ENCODE measurements at places on chromosomes 6 and 20.

GRCh38 chr6:149586149-149586548 is 20.0 kb downstream of the GINM1 start:
- no peak for DNase-seq

DNA sequence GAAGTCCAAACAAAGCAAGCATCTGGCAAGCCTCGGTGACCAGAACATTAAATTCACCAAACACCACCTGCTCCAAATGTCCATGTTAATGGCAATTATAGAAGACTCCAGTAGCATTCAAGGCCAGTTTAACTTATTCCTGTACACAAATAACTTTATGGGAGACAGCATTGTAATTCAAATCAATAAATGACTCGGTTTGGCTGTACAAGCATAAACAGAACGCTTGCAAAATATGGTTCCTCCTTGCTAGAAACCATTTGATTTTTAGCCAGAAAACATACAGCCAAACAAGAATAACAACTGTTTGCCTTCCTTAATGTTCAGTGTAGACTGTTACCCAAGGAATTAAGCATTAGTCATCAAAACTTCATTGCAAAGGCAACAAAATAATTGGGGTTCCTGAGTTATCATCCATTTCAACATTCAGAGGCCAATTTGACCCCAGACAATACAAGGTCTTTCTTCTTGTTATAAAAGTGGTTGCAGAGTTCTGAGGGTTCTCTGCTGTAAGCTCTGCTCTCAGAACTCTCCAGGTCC is 125.1 kb downstream of the BFSP1 start:
- DNase-seq = no peak

- no peak for DNase-seq
Measured at GRCh38 chr20:40797425-40797824, 108.4 kb upstream of the MAFB start.

- DNase-seq = no peak
Measured at GRCh38 chr6:30951907-30952469, 11.2 kb downstream of the MUCL3 start.

DNA sequence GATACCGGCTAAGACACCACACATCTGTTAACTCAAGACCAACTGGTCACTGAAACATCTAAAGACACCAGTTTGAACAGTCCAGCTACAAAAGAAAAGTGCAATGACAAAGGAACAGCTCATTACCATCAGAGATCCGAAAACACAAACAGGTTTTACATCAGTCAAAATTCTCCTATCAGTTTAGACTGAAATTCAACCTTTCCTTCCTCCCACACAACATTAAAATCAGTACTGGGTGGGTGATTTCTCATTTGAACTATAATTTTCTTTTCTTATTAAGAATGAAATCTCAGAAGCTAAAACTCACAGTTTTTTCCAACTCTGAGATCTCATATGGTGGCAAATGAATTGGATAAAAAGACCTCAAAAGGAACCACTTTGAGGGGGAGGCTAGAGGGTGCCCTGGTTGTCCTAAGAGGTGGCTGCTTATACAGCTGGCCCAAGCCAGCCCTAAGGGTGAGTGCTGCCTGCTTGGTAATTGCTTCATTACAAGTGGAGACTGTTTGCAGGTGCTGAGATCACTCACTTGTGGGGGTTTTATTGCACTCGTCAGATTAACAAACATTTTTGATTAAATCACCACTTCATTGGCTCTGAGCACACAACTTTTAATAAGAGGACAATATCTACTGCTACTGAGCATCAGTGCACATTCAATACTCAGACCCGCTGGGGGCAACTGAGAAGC is 4.3 kb downstream of the CCDC167 start:
- DNase-seq = no peak

DNA sequence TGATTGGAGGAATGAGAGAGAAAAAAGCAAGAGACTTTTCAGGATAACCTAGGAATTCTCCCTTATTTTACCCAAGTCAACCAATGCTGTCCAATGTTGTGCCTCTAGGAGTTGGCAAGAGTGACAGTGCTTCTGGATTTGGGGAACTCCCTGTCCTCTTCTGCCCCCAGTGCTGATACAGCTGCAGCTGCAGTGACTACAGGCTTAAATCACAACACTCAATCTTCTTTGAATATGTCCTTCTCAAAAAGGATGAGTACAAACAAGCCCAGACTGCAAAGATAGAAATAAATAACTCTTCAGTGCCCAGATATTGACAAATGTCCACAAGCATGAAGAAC is 141.0 kb upstream of the COL21A1 start:
- DNase-seq = no peak

DNA sequence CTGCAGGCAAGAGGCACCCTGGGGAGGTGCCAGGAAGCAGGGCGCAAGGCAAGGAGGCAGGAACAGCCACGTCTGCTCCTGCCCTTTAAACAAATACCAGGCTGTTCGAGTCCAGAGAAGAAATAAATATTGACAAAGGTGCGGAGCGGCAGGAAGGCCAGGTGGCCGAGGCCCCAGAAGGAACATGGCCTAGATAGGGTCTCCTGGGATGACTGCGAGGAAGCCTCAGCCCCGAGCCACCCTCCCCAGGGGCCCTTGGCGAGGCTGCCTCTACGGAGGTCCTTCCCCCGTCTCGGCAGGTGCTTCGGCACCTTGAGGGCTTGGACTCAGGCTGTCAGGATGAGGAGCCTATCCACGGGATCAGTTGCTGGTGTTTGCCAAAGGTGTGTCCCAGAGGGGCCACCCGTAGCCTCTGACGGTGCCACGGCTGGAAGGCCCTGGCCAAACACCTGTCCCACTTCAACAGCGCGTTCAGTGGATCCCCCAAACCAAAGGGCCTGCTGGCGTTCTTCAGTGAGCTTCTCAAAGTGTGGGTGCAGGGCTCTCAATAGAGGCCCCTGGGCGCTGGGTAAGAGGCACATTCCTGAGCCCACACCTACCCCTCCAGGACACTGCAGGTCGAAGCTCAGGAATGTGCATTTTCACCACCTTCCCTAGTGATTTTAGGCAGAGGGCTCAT is 39.8 kb downstream of the SNX5 start:
- DNase-seq = no peak

- no peak for DNase-seq
Measured at GRCh38 chr20:3606021-3606420, 57.2 kb downstream of the GFRA4 start.

DNA sequence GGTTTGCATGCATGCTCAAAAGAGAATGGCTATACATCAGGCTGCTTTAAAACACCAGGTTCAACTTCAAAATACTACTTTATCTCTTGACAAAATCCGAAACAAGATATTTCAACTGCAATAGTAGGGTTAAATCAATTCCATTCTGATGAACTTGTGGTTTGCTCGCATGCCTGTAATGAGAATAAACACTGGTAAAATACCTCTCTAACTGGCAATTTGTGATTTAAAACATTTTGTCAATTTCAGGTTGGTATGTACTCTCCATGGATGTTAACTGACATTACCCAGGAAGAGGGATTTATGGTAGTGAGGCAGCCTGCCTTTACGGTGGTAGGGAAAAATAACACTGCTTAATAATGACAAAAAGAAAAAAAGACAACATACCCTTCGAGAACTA is 74.4 kb downstream of the MBOAT1 start:
- no peak for DNase-seq

DNA sequence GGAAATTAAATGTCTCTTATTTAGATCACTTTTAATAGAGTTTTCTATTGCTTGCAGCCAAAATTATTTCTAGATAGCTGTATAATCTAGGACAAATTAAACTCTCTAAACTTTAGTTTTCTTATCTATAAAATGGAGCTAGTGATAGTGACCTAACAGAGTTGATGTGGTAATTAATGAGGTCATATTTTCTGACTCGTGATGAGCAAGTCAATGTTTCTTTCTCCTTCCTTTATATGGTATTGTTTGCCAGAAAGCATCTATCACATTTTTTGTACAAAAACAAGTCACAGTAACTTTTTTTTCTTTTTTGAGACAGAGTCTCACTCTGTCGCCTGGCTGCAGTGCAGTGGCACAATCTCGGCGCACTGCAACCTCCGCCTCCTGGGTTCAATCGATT is 267.7 kb downstream of the FARS2 start:
- DNase-seq = no peak

- no peak for DNase-seq
Measured at GRCh38 chr20:45229264-45230056, 8.3 kb downstream of the SEMG2 start.

DNA sequence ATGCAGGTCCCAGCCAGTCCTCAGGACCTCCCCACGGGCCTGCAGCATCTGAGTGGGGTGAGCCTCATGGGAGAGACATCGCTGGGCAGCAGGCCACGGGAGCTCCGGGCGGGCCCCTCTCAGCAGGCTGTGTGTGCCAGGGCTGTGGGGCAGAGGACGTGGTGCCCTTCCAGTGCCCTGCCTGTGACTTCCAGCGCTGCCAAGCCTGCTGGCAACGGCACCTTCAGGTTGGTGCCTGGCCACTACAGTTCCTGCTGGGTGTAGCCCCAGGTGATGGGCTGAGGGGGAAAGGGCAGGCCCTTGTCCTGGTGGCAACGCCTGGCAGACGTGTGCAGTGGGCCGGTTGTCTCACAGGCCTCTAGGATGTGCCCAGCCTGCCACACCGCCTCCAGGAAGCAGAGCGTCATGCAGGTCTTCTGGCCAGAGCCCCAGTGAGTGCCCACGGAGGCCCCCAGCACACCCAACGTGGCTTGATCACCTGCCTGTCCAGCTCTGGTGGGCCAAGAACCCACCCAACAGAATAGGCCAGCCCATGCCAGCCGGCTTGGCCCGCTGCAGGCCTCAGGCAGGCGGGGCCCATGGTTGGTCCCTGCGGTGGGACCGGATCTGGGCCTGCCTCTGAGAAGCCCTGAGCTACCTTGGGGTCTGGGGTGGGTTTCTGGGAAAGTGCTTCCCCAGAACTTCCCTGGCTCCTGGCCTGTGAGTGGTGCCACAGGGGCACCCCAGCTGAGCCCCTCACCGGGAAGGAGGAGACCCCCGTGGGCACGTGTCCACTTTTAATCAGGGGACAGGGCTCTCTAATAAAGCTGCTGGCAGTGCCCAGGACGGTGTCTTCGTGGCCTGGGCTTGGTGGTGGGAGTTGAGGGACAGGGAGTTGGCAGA is 787 bp upstream of the TNFRSF6B start:
- DNase-seq = no peak

DNA sequence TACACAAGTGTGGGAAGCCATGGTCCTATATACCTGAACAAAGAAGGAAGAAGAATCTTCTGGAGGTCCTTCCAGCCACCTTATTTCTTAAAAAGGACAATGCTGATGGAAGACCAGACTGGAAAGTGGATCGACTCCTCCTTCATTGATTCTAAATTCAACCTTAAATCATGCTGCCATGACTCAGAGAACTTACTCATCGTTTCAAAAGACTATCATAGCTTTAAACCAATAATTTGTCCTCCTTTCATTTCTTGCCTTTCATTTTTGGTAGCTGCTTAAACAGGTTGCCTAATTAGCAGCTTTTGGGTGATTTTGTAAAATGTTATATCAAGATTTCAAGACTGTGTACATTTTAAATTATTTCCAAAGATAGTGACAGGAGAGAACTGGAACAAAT is 60.8 kb downstream of the RTN4IP1 start:
- DNase-seq = no peak

- DNase-seq = no peak
Measured at GRCh38 chr20:835608-836045, 2.1 kb downstream of the FAM110A start.

DNA sequence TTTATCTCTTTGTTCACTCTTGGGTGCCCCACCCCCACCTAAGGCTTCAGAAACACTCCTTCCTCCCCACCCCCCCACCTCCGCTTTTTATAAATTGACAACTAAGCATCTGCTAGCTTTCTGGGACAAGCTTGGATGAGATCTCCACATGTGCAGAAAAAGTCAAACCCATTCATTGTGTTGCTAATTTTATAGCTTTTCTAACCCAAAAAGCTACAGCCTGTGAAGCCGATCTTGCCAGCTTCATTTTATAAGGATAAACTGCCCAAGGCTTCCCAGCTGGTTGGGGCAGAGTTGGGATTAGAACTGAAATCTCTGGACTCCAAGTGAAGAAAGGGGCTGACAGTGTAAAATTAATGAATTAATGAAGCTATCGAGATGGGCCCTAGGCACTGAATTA is 24.1 kb downstream of the BPIFB4 start:
- DNase-seq = no peak

DNA sequence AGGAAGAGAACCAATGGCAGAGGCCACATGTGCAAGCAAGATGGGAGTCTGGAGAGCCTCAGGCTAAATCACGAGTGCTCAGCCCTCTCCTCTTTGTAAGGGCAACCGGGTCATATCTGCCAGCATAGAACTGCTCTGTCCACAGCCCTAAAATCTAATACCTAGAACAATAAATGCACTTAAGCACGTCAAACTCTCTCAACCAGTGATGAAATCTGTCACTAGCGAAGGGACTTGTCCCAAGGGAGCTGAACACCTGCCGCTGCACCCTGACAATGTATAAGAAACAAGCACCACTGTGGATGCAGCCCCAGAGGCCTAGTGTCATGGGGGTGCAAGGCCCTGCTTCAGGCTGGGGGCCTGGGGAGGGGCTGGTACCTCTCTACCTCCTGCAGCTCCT is 82.5 kb downstream of the PRL start:
- no peak for DNase-seq

- no peak for DNase-seq
Measured at GRCh38 chr20:25745738-25746137, 49.1 kb upstream of the ZNF337 start.

DNA sequence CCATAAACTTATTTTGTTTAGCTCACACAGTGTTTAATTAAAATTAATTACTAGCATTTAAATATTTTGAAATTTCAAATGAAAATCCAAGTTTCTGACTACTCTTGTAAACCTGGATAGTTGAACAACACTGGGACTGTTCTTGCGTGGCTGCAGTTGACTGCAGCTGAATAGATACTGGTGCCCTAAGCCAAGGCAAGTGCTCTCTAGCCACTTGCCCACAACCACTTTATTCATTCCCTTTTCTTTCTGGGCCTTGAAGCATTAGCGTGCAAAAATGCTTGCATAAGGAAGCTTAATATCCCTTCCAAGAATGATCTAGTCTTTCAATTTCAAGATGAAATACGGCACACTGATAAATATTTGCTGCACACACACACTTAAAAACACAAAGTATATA is 676.0 kb upstream of the MARCKS start:
- no peak for DNase-seq

DNA sequence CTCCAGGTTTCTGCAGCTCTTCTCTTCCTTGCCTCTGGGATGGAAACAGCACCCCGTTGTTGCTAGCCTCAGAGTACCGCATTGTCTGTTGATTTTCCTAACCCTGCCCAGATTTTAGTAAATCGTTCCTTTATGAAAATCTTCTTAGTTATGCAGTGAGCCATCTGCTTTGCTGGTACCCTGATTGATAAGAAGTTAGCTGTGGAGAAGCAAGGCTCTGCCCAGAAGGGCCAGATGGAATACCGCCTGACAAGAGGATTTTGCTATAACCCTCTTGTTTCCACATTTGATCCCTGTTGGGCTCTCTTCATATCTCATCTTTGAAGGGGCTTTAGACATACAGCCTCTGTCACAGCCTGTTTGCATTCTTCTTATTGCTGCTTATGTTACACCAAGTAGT is 229.0 kb downstream of the CDKAL1 start:
- no peak for DNase-seq

DNA sequence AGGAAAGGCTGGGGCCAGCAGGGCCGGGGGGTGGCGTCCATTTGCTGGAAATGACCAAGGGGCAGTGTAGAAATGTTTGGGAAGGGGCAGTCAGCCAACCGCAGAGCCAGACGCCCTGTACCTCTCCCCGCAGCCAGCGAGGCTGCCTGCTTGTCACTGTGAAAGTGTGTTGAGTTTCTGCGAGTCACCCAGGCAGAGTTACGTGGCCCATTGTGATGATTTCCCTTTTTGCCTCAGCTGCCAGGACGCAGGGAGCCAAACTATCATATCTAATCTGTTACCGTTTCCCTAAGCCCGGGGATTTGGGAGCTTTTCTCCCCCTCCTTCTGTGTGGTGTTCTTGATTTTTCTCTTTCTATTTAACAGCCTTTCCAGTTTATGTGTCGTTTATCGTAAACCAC is 67.9 kb upstream of the STX16 start:
- no peak for DNase-seq
